ENCODE measurements at places on chromosomes 6 and 20.

GRCh38 chr6:43916924-43917877 is 147.2 kb downstream of the VEGFA start:
- DNase-seq, result no peak

GRCh38 chr6:106556368-106556960 is 72.8 kb downstream of the RTN4IP1 start:
- no peak for DNase-seq

- DNase-seq, result no peak
Measured at GRCh38 chr6:51365566-51365965, 546.9 kb downstream of the TFAP2B start.

DNA sequence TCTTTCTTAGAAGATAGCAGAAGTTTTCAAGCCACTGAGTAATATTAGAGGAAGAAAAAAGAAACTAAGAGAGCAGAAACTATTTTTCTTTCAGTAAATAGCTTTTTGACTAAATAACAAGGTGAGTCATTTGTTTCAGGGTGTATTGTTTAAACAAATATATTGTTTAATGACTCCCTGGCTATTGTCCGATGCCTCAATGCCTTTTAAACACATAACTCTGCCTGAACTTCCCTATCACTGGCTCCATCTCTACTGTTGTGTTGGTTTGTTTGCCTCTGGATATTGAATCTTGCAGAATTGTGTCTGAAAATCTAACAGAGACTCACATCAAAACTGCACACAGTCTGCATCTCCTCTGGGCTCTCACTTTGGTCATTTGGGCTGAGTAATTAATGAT is 19.6 kb upstream of the CLIC5 start:
- no peak for DNase-seq

- no peak for DNase-seq
Measured at GRCh38 chr6:137767911-137768690, 99.0 kb upstream of the TNFAIP3 start.

- no peak for DNase-seq
Measured at GRCh38 chr20:43295781-43296180, 106.1 kb upstream of the PTPRT start.

Measured in stimulated activated CD8-positive, alpha-beta memory T cell treated with anti-CD3 and anti-CD28 coated beads, Interleukin-12 subunit alpha, Interleukin-12 subunit beta, amount 100 ng/mL, for 4 hours (primary cell).